NCI-H526 (cell line): ENCODE measurements at places on chromosomes 1 and 21.
A peak's percentile ranks its signal among the peaks of the same experiment; 100 is the strongest.

DNA sequence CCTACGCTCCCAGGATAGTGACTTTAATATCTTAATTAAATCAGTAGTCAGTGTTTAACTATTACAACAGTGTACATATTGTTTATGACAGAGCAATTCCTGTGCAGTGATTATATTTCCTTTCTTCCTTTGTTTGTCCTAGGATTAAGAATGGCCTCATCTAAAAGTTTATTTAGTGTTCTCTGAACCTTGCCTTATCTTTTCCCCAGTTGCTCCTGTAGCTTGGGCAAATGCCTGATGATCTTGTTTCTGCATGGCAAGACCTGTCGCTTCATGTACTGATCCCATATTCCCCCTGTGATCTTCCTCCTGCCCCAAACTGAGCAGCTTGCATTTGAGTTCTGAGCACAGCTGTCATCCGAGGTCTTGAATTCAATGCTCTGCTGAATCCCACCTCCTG lies 69.1 kb upstream of the STUM start:
- DNase-seq: no peak

- DNase-seq: no peak
Observed at GRCh38 chr1:160724465-160725242, 13.0 kb upstream of the CD48 start.

DNA sequence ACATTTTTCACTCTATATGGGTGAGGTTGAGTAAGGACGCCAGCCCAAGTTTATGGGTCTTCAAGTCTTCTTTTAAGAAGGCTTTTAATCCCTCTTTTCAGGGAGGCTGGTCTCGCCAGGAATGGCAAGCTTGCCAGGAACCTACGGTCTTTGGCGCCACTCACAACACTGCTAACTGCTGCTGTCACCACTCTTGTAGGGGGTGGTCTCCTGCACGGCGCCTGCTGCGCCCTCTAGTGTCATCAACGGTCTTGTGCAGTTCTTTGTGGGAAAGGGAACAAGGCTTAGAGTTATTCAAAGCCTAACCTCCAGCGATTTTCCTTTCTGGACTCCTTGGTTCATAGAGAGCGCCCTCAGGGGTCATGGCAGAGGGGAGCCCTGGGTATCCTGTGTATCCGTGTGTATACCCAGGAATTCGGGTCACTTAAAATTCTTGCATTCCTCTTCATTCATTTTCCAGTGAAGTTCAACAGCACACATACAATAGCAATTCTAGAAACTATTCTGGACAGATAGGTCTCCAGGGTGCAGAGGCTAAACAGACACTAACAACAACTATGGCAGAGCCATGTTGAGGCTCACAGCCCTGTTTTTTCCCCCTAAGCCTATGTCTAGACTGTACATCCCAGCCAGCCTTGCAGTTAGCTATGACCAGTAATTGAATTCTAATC lies 392.8 kb upstream of the CAMK1G start:
- peak; percentile 48 for DNase-seq

GRCh38 chr1:54409156-54410142 lies 3.3 kb upstream of the SSBP3 start:
- no peak for DNase-seq

- DNase-seq: no peak
Observed at GRCh38 chr1:36149973-36150295, 648 bp upstream of the TRAPPC3 start.
